ENCODE measurements at places on chromosomes 3 and 15. TPM values are rescaled to one million over a fixed set of nuclear protein-coding genes. Genes with fewer than 3 reads are reported as not detected.

GRCh38 chr15:71447328-71448250 is 332.3 kb downstream of the THSD4 start:
- no peak for DNase-seq

- DNase-seq = no peak
Measured at GRCh38 chr15:52730173-52730572, 51.0 kb upstream of the ATOSA start.

GRCh38 chr3:197327701-197328100 is 29.3 kb upstream of the DLG1 start:
- DNase-seq = no peak

DNA sequence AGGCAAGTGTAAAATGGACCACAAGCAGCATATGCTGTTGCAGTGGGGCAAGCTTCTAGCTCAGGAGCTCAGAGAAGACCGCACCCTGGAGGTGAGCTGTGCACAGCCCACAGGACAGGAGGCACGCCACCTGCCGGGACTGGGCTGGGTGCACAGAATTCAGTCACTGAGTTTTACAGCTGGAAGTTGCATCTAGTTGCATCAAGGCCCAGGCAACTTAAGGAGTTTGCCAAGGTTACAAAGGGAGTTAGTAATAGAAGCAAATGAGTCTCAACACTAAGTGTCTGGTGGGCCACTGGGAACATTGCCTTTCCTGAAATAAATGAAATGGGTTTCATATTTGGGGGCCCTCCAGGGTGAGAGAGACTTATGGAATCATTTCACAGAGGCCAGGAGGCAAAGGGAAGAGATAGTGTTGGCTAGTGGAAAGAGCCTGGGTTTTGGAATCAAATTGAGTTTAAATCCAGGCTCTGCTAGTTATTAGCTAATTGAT is 36.0 kb upstream of the TIMP4 start:
- no peak for DNase-seq

ANKRD34C gene
- 0.08 TPM for total RNA-seq

FRMD5 gene
- 10.5 TPM for total RNA-seq
